ENCODE measurements at places on chromosomes 6 and 20.
A peak's percentile ranks its signal among the peaks of the same experiment; 100 is the strongest.

DNA sequence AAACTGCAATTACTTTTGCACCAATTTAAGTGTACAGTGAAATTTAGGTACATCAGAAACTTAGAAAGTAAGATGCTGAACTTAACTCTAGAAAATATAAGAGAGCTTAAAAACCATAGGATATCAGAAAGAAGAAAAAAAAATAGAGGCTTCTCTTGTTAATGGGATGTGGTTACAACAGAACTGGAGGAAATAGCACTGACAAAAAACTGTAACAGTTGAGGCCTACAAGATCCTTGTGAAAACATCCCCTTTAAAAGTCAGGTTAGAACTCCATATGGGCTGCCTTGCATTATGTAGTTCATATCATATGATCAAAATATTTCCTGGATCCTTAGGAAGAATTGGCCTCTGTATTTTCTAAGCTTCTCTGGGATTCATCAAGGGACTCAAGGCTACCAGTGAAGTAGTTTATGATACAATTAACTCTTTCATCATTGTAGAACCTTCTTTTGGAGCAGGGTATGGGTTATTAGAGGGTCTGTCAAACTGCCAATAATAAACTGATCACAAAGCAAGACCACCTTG lies 24.8 kb downstream of the MTCL3 start:
- no peak for DNase-seq

DNA sequence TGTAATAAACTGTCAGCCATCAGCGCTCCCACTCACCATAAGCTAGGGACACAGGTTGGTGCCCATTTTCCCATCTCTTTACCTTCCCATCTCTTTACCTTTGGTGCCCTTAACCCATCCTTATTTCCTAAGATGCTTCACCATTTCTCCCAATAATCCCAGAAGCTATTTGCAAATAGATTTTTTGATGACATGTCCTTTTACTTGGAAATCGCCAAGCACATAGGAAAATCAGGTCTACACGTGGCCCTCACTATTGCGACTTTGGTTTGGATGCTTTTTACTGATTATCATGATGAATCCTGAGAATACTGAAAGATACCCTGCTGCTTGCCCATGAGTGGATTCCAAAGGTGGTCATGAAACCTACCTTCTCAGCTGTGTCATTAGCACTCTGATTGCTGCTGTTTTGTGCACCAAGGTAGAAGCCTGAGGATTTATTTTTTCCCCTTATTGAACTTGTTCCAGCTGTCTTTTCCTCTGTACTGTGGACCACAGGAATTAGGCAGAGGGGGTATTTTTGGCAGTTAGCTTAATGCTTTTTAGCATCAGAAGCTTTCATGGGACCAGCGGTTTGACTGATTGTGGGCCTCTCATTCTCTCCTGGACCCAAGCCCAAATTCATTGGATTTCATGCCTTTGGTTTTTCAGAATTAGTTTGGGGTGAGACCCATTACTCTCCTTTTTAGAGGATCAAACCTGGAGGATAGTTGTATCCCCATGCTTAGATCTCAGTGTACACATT lies 229.6 kb upstream of the RIN2 start:
- no peak for DNase-seq

DNA sequence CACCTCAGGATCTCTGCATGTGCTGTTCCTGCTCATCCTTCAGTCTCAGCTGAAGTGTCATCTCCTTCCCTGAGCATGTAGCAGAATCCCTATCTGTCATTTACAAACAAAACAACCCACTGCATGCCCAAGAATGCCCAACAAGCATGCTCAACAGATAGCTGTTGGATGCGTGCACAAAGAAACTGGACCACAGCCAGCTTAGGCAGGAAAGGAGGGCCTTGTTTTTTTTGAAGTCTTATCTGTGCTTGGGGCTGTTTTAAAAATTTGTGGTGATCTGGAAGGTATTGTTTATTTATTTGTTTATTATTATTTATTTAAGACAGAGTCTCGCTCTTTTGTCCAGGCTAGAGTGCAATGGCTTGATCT lies 18.5 kb upstream of the SLC16A10 start:
- DNase-seq: no peak

DNA sequence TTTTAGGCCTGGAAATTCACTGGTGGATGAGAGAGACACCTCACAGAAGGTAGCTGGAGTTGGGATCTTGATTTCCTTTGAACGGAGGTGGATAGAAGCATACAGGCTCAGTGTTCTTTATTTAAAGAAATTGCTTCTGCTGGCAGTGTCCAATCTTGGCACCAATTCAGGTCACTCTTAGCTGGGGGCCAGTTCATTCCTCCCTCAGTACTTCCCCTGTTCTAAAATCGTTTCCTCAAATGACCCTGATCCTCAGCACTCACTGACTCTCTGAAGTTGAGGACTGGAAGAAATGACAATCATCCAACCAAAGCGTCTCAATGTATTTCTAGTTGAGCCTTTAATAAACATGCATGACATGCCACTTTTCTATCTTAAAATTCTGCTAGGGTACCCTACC lies 472.5 kb upstream of the BTBD3 start:
- DNase-seq: no peak

GRCh38 chr6:73577676-73578075 lies 56.8 kb upstream of the EEF1A1 start:
- DNase-seq: no peak

DNA sequence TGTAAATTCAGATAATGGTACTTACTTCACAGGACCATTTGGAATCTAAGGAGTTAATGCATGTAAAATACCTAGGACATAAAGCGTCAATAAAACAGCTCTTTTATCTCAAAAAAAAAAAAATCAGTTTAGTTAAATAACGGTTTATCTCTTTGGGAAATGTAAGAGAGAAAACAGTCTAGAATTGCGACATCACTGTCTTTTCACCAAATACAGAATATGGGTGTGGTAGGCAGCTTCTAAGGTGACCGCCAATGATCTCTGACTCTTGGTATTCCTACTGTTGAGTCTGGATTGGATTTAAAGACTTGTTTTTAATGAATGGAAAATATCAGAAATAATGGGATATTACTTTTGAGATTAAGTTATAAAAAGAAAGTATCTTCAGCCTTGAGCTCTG lies 111.5 kb downstream of the EYS start:
- DNase-seq: no peak

GRCh38 chr6:48615041-48615440 lies 504.0 kb upstream of the PTCHD4 start:
- no peak for DNase-seq

DNA sequence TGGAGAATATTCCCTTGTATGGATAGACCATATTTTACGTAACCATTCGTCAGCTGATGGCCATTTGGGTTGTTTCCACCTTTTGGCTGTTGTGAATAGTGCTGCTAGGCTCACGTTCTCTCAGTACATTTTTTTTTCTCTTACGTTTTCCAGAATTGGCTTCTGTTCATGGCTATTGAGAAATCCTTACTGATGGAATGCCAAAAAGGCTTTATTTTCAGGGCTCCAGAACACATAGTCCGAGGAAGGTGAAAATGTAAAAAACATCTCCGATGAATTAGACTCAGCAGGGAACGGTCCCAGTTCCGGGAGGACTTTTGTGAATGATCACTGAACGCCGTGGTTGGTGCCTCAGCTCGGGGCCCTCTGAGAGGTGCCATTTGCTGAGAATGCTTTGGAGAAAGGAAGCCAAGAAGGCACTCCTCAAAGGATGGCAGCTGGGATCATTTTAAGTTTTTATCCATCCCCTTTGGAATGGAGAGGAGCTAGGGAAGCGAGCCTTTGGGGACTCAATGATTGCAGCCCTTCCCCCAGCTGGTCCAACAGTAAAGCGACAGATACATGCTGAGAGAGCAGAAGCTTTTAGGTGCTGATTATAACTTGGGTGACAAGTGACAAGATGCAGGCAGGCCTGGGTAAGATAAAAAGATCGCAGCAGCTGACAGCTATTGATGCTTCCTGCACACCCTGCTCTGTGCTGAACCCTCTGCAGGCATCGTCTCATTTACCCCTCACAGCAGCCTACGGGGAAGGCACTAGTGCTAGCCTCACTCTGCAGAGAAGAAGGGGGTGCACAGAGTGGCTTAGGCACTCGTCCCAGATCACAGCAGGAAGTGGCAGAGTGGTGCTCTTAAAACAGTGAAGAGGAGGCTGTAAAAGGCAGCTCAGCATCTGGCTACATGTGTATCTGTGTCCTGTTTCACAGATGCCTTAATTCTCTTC lies 133.4 kb upstream of the KCNG1 start:
- no peak for DNase-seq

DNA sequence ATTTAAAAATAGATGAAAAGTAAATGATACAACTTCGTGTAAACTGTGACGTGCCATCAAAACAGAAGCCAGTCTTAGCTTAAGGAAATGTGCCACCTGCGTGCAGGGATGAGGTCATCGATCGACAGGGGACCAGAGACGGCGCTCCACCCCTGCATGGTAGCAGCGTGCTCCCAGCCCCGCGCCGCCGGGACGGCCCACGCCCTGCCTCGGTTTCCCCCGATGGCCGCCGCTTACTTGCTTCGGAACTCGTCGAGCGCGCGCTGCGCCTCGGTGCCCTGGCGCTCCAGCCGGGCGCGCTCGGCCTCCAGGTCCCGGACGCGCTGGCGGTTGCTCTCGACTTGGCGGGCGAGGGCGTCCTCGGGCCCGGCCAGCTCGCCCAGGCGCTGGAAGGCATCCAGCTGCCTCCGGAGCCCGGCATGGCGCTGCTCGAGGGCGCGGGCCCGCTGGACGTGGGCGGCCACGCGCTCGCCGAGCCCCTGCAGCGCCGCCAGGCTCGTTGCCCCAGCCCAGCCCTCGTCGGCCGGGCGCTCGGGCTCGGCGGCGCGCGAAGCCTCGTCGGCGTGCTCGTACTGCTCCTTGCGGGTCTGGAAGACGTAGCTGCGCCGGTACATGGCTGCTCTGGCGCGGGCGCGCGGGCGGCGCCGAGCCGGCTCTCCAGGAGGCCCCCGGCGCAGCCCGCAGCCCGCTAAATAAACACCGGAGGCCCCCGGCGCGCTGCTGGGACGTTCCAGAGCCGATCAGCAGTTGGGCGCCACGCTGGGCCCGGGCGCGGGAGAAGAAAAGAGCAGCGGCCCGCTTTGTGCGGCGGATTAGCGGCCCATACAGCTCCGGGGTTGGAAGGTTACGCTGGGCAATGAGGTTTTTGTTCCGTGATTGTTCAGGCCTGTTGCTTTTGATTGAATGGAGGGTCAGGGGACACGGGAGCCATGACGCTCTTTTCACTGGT lies at the start of gene BFSP1:
Gene BFSP1, minus strand, starts transcription at position 664 of the 949 bp plus-strand sequence. Its CDS starts 50 bp downstream, at position 614.
- no peak for DNase-seq

GRCh38 chr6:18410412-18410811 lies 23.3 kb downstream of the RNF144B start:
- DNase-seq: no peak

DNA sequence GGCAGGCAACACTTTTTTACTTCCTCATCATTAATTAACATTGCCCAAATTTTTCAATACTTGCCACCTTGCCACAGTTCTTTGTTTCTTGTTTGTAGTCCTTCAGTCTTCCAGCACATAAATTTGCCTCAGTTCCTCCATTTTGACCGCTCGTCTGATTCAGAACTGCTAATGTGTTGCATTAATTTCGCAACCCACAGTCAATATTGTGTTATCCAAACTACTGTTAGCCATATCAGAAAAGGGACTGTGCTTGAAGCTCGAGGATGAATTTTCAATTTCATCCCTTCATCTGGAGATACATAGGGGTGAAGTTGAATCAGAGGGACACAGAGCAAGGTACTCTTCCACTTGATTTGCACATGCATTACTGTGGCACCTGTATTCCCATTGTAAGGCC lies 421.5 kb downstream of the CDKAL1 start:
- no peak for DNase-seq

- DNase-seq: no peak
These were observed 64.6 kb downstream of the SCAF8 start for GRCh38 chr6:154797857-154798256.

- DNase-seq: no peak
These were observed 271.3 kb downstream of the KIF16B start for GRCh38 chr20:16301986-16302385.

DNA sequence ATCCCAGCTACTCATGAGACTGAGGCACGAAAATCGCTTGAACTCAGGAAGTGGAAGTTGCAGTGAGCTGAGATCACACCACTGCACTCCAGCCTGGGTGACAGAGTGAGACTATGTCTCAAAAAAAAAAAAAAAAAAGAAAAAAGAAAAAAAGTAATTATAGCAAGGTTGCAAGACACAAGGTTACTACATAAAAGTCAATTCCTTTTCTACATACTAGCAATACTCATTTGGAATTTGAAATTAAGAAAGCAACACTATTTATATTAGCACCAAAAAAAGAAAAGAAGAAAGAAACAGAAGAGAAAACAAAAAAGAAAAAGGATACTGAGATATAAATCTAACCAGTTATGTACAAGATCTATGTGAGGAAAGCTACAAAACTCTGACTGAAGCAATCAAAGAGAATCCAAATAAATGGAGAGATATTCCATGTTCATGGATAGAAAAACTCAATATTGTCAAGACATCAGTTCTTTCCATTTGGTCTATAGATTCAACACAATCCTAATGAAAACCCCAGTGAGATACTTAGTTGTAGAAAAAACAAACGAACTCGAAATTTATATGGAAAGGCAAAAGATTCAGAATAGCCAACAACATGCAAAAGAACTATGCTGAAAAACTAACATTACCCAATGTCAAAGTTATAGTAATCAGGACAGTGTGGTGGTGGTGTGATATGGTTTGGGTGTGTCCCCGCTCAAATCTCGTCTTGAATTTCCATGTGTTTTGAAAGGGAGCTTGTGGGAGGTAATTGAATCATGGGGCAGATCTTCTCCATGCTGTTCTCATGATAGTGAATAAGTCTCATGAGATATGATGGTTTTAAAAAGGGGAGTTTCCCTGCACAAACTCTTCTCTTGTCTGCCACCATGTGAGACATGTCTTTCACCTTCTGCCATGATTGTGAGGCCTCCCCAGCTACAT lies 73.3 kb downstream of the GPX5 start:
- DNase-seq: no peak

DNA sequence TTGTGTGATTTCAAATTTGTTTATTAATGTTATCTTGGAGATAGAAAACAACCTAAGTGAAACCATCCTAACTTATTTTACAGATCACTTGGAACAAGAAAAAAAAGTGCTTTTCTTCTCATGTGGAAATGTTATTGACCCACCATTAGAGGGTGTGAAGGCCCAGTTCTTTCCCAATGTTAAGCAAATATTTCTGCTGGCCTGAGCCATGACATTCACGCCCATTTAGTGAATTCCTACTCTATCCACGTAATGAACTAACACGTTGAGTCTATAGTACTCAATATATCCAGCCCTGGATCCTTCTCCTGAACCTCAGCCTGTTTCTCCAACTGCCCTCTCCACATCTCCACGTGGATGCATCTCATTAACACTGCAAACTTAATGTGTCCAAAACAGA lies 180.6 kb upstream of the ZFP64 start:
- no peak for DNase-seq

- DNase-seq: peak; percentile 28
These were observed 267.9 kb downstream of the PLCB1 start for GRCh38 chr20:8399947-8400346.

GRCh38 chr20:15179381-15179780 lies 842.0 kb upstream of the FLRT3 start:
- no peak for DNase-seq

DNA sequence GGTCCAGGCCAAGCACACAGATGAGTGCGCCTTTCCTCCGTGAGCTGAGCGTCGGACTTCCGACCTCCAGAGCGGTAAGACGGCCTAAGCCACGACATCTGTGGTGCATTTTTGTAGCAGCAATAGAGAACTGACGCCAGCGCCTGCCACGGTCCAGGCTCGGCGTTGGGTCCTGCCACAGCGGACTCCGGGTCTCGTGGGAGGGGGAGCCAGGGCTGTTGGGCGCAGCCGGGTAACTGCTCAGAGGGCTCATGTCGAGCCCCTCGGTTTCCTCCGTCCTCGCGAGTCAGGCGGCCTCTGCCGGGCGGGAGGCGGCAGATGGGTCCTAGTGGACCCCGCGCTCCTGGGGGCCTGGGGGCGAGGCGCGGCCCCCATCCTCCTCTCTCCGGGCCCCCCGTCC lies 216.1 kb downstream of the QKI start:
- DNase-seq: no peak

- no peak for DNase-seq
These were observed 85.8 kb downstream of the CDKAL1 start for GRCh38 chr6:20620043-20620442.
